ENCODE measurements at places on chromosomes 7 and 10.

DNA sequence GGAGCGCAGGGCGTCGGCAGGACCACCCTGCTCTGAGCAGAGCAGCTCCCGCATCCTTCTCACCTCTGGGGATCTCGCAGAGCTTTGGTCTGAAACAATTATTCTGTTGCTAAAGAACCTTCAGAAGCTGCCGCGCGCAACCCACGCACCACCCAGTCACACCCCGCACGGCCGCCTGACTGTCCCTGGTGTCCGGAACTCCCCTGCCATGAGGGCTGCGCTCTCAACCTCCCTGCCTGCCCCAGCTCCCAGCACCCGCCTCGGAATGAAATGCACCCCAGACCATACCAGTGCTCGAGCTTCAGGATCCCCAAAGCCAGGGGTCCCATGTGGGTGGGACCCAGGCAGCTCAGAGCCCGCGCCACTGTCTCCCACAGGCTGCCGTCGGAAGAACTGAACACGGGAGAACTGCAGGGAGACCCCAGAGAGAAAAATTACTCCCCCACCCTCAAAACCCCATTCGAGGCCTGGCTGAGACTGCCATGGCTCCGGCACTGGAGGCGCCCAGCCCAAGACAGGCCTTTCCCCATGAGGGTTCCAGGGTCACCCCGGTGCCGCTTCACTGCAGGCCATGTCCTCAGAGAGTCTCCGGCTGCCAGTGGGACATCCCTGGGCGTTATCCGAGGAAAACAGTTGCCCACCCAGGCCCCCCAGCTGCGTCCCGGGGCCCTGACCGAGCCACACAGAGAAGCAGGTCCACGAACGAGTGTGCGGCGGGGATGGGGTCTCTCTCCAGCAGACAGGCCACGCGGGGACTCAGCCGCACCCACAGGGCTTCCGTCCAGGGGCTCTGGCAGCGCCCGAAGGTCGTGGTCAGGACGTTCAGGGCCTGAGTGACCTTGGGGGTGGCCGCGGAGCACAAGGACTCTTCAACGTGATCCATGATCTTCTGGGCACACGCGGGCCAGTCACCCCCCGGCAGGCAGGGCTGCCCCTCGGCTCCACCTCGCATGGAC lies 12.1 kb downstream of the BRAT1 start:
- DNase-seq = no peak

- no peak for DNase-seq
Measured at GRCh38 chr7:39810204-39810642, 139.8 kb upstream of the CDK13 start.

GRCh38 chr7:112010994-112011393 lies 195.2 kb downstream of the DOCK4 start:
- no peak for DNase-seq

- no peak for DNase-seq
Measured at GRCh38 chr7:50353201-50353600, 48.7 kb downstream of the IKZF1 start.

GRCh38 chr7:20170633-20171032 lies 46.6 kb downstream of the MACC1 start:
- DNase-seq = no peak

GRCh38 chr7:152913492-152913891 lies 153.9 kb downstream of the ACTR3B start:
- DNase-seq = no peak

- DNase-seq = no peak
Measured at GRCh38 chr10:124162774-124163354, 69.5 kb upstream of the CHST15 start.

- no peak for DNase-seq
Measured at GRCh38 chr10:14876764-14877163, 1.9 kb upstream of the SUV39H2 start.

DNA sequence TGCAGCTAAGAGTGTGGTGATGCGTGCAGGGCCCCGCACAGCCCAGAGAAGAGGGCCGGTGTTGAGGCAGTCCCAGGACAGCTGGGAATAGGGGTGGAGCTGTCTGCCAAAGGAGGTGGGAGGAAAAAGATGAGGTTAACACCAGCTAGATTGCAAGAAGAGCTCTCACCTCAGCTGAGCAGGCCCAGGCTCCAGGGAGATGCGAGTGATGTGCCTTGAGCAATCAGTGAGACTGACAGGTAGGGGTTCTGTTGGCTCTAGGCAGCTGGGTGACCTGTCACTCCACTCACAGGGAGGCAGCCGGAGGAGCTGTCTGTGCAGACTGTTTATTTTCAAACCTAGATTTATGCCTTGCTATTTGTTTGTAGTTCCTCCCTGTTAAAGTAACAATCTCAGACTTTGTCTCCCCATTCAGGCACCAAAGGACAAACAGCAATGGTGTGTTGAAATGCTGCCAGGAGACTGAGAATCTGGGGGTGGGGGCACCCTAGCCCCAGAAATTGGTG lies 205.1 kb upstream of the CXCL12 start:
- no peak for DNase-seq

Data from CD4-positive, alpha-beta T cell treated with Interleukin-1 beta for 1 hour (primary cell).